ENCODE measurements at places on chromosomes 11 and 22.

DNA sequence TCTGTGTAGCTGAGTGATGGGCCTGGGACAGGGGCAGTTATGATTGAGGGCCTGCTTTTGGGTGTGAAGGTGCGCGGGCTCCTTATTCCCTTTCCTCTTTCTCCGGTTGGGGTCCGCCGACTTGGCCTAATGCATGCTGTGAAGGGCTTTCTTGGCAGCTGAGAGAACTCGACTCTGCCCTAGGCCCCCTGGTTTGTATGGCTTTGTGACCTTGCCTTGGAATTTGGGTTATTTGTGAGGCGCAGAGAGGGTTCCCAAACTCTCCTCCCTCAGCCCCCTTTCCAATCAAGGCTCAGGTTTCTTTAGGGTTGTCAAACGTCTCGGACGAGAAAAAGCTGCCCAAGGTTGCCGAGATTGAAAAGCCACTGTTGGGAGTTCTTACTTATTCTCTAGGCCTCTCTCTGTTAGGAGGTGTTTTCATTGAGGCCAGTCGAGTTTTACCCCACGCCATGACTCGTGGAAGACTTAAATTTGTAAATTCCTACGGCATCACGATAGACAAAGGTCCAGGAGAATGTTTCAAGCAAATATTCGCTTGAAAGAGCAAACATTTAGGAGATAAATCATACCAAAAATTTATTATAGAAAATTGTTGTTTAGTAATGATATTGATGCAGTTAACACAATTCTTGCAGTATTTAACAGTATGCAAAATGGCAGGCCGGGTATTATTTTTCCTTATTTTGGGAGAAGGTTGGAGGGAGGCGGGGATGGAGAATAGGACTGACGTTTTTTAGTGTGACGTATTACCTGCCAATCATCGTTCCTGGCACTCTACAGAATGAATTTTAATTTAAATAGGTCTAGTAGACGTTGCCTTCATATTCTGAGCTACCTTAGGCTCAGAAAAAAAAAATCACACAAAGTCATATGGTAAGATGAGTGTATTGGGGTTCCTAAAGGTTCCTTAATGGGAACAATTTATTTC is 689 bp downstream of the PDHX start:
- H3K27me3 ChIP-seq: no peaks in the 10 kb centered on the region
- H3K27ac ChIP-seq: peak overlapping the region; percentile 96
- H3K4me3 ChIP-seq: peak overlapping the region; percentile 99
- no peak for DNase-seq

GRCh38 chr22:26617271-26618199 is at the start of gene CRYBB1:
Gene CRYBB1 (minus strand): TSS chr22:26618027. CDS start chr22:26616319, 1,708 bp downstream.
- H3K4me3 ChIP-seq: no peak within 1 kb of the TSS
- no peaks in the 10 kb centered on the region for H3K27me3 ChIP-seq
- no peak for DNase-seq
- H3K4me1 ChIP-seq: peaks cover 44% of the 10 kb centered on the region
- H3K27ac ChIP-seq: peak within 1 kb of the TSS; percentile 60

- no peak for DNase-seq
- H3K27ac ChIP-seq: no peak overlapping the region
- H3K4me3 ChIP-seq: no peak overlapping the region
- H3K4me1 ChIP-seq: no peaks in the 10 kb centered on the region
- H3K36me3 ChIP-seq: no peaks in the 10 kb centered on the region
These were observed 9.5 kb downstream of the IGLL5 start for GRCh38 chr22:22897091-22897490.

- H3K27ac ChIP-seq: no peak overlapping the region
- no peaks in the 10 kb centered on the region for H3K4me1 ChIP-seq
- H3K36me3 ChIP-seq: no peaks in the 10 kb centered on the region
- no peaks in the 10 kb centered on the region for H3K27me3 ChIP-seq
- H3K4me3 ChIP-seq: no peak overlapping the region
These were observed 50.8 kb upstream of the OR4C15 start for GRCh38 chr11:55503449-55503848.

- no peak overlapping the region for H3K27ac ChIP-seq
- H3K27me3 ChIP-seq: no peaks in the 10 kb centered on the region
- no peaks in the 10 kb centered on the region for H3K36me3 ChIP-seq
- H3K4me1 ChIP-seq: no peaks in the 10 kb centered on the region
These were observed 1056.3 kb upstream of the CNTN5 start for GRCh38 chr11:97964332-97965004.

- no peak for DNase-seq
- no peaks in the 10 kb centered on the region for H3K27me3 ChIP-seq
- no peaks in the 10 kb centered on the region for H3K36me3 ChIP-seq
- peak overlapping the region; percentile 99 for H3K4me3 ChIP-seq
These were observed 465 bp downstream of the MAPK1 start for GRCh38 chr22:21866833-21867527.

All from naive thymus-derived CD8-positive, alpha-beta T cell (primary cell).